ENCODE measurements at places on chromosomes 16 and 17. TPM values are rescaled to one million over a fixed set of nuclear protein-coding genes. Genes with fewer than 3 reads are reported as not detected.

EME1 gene
- total RNA-seq, result 1.8 TPM

MSL1 gene
- total RNA-seq, result 154 TPM

FBXW10B gene
- 1.4 TPM for total RNA-seq

G6PC1 gene
- not detected for total RNA-seq

GRCh38 chr17:48528936-48529682 is 1.7 kb downstream of the HOXB1 start:
- peaks cover 12% of the 10 kb centered on the region for H3K4me1 ChIP-seq
- no peak overlapping the region for H3K27ac ChIP-seq
- DNase-seq, result no peak
- peaks cover 51% of the 10 kb centered on the region for H3K27me3 ChIP-seq

DNA sequence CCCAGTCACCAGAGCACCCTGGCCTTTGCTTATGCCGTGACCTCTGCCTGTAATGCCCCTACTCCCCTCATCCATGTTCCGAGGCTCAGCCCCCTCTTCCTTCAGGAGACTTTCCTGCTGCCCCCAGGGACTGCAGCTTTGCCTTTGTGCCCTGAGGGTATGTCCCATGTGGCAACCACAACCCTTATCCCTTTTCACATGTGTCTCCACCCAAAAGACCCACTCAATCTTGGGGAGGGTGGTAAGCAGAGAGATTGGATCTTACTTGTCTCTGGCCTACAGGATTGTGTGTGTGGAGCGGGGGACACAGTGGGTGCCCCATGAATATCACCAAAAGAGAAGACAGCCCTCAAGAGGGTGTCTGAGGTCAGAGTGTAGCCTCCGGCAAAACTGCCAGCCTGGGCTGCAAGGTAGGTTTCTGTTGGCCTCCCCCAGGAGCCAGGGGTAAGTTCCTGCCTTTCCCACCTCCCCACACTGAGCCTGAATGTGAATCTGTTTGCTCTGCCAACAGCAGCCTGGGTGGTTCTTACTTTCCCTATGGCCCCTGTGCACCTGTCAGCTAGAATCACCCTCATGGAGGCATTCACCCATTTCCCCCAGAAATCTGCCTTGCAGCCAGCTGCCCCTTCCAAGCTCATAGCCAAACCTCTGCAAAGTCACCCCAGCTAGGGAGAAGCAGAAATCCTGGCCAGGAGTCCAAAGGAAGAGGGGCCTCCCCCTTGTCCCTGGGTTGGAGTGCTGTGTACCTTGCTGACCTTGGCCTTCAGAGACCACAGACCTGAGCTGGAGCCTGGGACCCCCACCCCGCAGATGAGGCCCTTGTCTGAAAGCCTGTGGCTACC is 11.5 kb upstream of the C17orf113 start:
- no peaks in the 10 kb centered on the region for H3K36me3 ChIP-seq
- no peak for DNase-seq
- no peaks in the 10 kb centered on the region for H3K27me3 ChIP-seq
- H3K27ac ChIP-seq, result no peak overlapping the region

- H3K4me1 ChIP-seq, result no peaks in the 10 kb centered on the region
- H3K27ac ChIP-seq, result no peak overlapping the region
- no peaks in the 10 kb centered on the region for H3K36me3 ChIP-seq
- H3K27me3 ChIP-seq, result no peaks in the 10 kb centered on the region
- no peak for DNase-seq
Observed at GRCh38 chr17:30031214-30031869, 85.3 kb upstream of the NSRP1 start.

DNA sequence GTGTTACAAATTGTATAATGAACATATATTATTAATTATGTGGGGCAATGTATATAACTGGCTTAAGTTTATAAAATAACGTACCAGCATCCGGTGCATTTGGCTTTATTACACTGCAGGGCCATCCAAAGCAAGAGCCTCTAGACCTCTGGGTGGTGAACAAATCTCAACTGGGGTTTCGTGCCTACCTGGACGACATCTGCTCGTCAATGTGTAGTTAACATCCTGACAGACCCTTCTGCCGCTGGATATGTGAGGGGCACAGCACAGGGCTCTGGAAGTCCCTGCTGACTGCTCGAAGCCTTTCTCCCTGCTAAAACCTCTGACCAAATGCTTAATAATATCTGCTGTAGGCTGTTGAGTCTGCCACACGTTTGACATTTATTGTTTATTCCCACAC is 2.3 kb downstream of the TMEM186 start:
- no peak overlapping the region for H3K4me3 ChIP-seq
- H3K36me3 ChIP-seq, result no peaks in the 10 kb centered on the region
- H3K4me1 ChIP-seq, result peaks cover 44% of the 10 kb centered on the region
- no peak overlapping the region for H3K27ac ChIP-seq
- no peak for DNase-seq

GRCh38 chr17:37816950-37817349 is 72.1 kb upstream of the HNF1B start:
- H3K4me1 ChIP-seq, result peaks cover 28% of the 10 kb centered on the region
- no peaks in the 10 kb centered on the region for H3K27me3 ChIP-seq
- no peaks in the 10 kb centered on the region for H3K36me3 ChIP-seq
- no peak for DNase-seq
- H3K4me3 ChIP-seq, result no peak overlapping the region
- no peak overlapping the region for H3K27ac ChIP-seq

All from spleen (tissue), 13 donors.